IPS-NIHi11 (cell line): ENCODE measurements at places on chromosomes 5 and 9.

GRCh38 chr9:91485006-91485405 is 61.4 kb upstream of the NFIL3 start:
- DNase-seq = no peak

DNA sequence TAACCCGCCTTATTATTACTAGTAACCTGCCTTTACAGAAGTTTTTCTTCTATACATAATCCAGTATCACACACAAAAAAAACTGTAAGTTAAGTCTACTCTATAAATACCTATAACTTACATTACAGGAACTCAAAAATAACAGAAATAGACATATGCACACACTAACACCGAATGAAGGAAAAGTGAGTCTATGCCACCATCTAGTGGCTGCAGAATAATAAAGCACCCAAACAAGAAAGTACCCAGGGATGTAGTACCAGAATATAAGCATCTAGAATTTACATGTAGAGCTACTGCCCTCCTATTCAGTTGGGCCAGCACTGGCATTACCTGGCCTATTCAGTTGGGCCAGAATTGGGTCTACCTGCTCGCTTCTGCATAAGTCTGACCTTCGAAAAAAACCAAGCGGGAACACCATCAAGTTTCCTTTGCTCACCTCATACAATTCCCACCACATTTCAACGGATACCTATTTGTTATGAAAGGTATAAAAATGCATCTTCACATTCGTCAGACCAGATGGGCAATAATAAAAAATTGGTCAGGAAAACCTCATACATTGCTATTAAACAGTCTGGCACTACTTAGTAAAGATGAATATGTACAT is 4.0 kb upstream of the NIPSNAP3A start:
- peak; percentile 49 for DNase-seq

GRCh38 chr9:126106404-126106803 is 220.2 kb upstream of the MVB12B start:
- no peak for DNase-seq

- DNase-seq = no peak
Measured at GRCh38 chr9:5438301-5439162, 807 bp upstream of the PLGRKT start.

GRCh38 chr9:127423476-127423933 is 677 bp upstream of the ZNF79 start:
- no peak for DNase-seq

DNA sequence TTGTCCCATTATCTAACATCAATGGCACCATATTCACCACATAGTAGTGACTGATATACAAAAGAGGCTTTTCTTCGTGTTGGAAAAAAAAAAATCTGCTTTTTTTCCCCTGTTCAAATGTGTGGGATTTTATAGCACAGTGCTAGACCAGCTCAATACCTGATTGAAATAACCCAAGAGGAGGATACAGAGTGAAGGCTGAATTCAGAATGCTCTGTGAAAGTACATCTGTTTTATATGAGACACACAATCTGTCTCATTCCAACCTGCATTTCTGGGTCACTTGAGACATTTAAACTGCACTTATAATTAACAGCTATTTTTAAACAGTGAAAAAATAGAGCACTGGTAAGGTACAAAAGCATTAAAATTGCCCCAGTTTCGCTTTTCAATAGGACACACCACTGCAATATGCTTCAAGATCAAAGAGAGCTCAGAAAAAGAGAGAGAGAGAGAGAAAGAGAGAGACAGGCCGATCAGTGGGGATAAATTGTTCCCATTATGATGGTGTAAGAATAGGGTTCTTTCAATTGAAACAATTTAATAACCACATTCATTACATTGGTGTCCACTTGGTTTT is 179.3 kb downstream of the NR2F1-AS1 start:
- no peak for DNase-seq

GRCh38 chr9:81826517-81826906 is 101.7 kb upstream of the SPATA31D4 start:
- DNase-seq = no peak
